ENCODE measurements at places on chromosomes 4 and X.

DNA sequence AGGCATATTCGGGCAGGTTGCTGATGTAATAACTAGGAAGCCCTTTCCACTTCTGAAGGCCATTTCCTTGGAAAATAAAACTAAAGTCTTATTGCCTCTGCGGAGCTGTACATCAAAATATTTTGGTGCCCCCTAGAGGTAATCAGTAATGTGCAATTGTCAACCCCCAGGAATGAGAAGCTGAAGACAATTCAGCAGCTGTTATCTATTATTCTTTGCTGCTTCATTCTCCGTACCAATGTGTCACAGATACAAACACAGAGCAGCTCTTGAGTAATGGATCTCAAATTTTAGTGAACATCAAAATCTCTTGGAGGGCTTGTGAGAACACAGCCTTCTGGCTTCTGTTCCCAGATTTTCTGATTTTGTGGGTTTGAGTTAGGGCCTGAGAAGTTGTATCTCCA, 3.5 kb upstream of the SLIT2 start:
- H3K27me3 ChIP-seq: peaks cover 24% of the 10 kb centered on the region
- H3K4me3 ChIP-seq: no peak overlapping the region
- H3K36me3 ChIP-seq: no peaks in the 10 kb centered on the region
- no peak for DNase-seq
- peaks cover 12% of the 10 kb centered on the region for H3K4me1 ChIP-seq

GRCh38 chr4:23889391-23889790, 456 bp downstream of the PPARGC1A start:
- H3K27me3 ChIP-seq: no peaks in the 10 kb centered on the region
- peak overlapping the region; percentile 47 for H3K27ac ChIP-seq

DNA sequence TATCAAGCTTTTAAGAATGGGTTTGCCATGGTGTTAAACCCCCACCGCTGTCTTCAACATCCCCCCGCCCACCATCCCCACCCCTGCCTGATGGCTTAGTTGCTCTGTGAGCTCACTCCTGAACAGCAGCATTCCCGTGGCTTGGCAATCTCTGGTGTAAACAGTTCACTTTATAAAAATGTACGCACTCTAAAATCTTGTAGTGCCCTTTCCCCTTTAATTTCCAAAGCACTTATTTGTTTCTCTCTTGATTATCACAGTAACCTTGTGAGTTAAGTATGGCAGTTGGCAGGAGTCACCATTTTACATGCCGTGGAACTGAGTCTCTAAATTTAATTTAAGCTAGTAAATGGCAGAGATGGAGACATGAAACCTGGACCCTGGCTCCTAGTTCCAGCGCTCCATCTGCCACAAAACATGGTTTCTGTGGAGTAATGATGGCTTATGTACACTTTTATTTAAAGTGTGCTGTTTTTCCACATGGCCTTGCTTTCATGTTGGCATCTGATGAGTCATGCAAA, 123.1 kb downstream of the AFF1 start:
- H3K4me3 ChIP-seq: no peak overlapping the region
- no peaks in the 10 kb centered on the region for H3K36me3 ChIP-seq
- H3K4me1 ChIP-seq: peaks cover 61% of the 10 kb centered on the region

DNA sequence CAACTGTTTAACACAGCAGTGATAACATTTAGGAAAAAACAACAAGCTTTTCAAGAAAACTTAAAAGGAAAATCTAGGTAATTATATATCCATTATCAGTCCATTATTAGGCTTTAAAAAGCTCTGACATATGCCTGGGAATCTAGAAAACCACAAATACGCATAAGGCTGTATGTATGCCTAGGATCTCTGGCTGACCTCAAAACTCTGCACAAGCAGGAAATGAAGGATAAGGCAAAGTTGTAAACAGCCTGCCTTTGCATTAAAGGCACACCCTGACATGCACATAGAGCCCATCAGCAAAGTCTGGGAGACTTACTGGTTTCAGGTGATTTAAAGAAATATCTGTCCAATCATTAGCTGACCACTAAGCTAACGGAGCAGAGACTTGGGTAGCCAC, 14.0 kb downstream of the TIMP1 start:
- H3K4me3 ChIP-seq: no peak overlapping the region
- no peak overlapping the region for H3K27ac ChIP-seq
- no peaks in the 10 kb centered on the region for H3K36me3 ChIP-seq
- no peaks in the 10 kb centered on the region for H3K27me3 ChIP-seq
- no peak for DNase-seq

DNA sequence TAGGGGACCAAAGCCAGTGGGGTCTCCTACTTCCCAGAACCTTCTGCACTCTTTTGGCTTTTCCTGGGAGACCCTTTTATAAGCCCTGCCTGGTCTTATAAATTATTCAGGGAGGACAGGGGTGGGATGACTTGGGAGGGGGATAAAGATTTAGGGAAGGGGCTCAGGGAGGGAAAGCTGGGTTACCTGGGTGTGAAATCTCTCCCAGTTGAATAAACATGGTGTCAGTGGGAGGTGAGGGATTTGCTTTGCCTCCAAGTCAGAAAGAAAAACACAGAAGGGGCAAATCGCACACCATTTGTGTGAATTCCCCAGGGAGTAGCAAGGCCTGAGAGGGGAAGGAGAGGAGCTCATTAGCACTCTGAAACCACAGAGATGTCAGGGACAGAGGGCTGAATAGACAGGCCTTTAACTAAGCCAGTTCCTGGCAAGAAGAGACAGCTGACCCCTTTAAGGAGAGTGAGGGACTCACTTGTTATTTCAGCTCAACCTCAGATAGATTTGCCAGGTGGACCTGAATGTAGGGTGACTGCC, at the start of gene RIPPLY1:
Gene RIPPLY1, minus strand, starts transcription at position 51 of the 534 bp plus-strand sequence. CDS start 54 bp downstream, outside the sequence.
- H3K36me3 ChIP-seq: no peaks in the 10 kb centered on the region
- H3K4me3 ChIP-seq: no peak within 1 kb of the TSS
- H3K27ac ChIP-seq: no peak within 1 kb of the TSS
- DNase-seq: no peak
- no peaks in the 10 kb centered on the region for H3K4me1 ChIP-seq

All from spleen (tissue), 13 donors.